Hematopoietic multipotent progenitor cell treated with erythropoietin and hydrocortisone succinate and interleukin-3 and kit ligand, for 6 days (in vitro differentiated cells): ENCODE measurements at places on chromosomes 1 and 21.

- no peak for DNase-seq
Observed at GRCh38 chr1:211543025-211543424, 35.9 kb downstream of the SLC30A1 start.

DNA sequence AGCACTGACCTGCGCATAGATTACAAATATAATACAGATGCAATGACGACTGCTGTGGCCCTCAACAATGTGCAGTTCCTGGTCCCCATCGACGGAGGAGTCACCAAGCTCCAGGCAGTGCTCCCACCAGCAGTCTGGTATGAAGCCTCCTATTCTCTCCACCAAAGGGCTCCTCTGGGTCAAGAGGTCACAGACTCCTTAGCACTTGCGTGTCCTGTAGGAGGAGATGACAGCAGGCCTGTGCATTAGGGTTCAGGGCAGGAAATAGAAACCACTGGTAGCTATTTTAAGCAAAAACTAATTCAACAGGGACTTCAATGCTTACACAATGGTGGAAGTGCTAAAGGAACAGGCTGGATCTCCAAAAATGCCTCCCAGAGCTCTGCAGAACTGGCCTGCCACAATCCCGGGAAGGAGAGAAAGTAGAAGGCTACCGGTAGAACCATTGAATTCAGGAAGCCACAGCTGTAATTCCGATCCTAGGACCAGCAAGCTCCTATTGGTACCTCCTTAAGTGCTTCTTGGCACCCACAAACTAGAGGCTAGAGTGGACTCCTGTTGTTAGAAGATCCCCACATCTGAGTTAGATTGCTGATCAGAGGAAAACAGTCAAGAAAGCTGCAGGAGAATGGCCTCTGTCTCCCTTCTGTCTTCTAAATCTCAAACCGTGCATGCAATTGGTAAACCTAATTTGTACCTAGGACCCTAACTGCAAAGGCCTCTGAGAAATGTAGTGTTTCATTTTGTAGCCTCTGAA lies 12.7 kb upstream of the DYNLT5 start:
- DNase-seq = no peak

DNA sequence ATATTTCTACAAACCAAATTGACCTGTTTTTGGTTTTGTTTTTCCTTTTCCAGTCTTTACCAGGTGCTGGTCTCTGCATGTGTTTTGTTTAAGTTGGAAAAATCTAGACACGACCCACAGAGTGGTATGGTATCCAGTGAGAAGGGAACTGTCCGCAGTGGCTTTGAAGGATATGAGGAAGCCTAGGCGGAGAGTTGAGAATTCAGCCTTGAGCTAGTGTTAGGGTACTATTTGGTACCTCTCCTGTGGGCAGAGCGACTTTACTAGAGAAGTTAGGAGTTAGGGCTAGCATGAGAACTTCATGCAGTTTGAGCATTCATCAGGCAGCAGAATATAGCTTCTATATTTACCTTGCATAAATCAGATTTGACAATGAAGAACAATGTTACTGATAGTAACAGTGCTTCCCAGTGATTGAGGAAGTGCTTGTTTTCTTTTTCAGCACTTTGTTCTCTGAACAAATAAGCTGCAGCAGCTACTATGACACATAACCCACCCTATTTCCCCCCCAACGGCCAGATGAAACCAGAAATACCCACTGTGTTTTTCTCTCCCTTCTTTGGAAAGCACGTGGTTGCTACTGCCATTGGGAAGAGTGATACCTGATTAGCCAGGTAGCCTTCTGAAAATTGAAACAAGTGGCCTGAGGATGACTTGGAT lies 19.0 kb downstream of the MRPS6 start:
- DNase-seq = no peak

GRCh38 chr1:156828400-156829124 lies 11.9 kb upstream of the SH2D2A start:
- DNase-seq = no peak

GRCh38 chr1:8015809-8016165 lies 10.3 kb downstream of the ERRFI1 start:
- no peak for DNase-seq

DNA sequence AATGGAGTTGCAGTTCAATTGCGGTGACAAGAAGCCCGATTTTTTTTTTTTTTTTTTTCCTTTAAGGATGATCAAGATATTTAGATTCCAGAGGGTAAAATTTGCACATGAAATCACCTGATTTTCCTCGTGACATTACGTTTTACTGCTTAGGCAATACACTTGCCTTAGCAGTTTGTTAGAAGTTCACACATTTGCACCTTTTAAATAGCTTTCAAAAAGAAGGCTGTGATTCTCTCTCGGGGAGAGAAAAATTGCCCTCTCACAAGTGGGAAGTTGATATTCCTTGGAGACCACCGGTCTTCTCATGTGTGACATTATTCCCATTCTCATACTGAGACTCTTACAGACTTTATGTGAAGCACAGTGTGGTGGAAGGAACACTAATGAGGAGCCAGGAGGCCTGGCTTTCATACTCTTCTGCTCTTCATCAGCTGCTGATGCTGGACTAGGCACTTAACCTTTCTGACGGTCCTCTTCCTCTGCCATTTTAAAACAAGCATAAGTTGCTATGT lies 69.8 kb upstream of the HSPA13 start:
- no peak for DNase-seq
